LNCaP clone FGC (cell line): ENCODE measurements at places on chromosomes 7 and 10.

DNA sequence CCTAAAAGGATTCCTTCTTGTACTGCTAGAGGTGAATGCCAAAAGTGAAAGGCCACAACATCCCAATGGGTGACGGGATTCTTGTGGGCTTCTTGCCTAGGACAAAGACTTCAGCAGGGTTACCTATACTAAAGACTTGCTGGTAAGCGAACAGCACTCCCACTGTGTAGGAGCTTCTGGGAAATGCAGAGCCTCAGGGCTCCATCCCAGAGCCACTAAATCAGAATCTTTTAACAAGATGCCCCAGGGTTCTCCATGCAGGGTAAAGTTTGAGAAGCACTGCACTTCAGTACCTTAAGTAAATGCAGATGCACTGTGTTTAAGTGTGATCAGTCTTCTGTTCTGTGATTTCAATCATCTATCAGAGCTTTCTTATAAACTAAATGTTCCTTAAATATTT lies 266.9 kb upstream of the KLF14 start:
- no peak for DNase-seq

- DNase-seq: no peak
Observed at GRCh38 chr7:17147409-17147808, 151.0 kb upstream of the AHR start.

- DNase-seq: no peak
Observed at GRCh38 chr10:86283466-86284287, 82.9 kb downstream of the GRID1 start.

DNA sequence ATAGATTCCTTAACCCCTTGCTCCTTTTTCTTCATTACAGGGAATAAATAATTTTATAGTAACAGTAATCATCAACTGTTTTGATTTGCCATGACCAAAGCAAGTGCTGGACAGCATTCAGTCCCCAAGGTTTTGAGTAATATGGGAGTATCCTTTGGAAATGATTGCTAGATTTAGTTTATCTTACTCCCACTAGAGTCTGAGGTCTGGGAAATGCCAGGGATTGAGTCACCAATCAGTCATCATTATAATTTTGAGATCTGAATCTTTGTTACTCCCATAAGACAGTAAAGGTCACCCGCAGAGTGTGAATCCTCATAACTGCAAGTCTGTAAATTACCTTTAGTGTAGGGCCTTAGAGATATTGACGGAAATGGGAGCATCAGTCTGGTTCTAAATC lies 133.7 kb upstream of the SEMA3E start:
- DNase-seq: no peak

GRCh38 chr10:116654816-116655215 lies 34.1 kb downstream of the PNLIPRP2 start:
- no peak for DNase-seq

DNA sequence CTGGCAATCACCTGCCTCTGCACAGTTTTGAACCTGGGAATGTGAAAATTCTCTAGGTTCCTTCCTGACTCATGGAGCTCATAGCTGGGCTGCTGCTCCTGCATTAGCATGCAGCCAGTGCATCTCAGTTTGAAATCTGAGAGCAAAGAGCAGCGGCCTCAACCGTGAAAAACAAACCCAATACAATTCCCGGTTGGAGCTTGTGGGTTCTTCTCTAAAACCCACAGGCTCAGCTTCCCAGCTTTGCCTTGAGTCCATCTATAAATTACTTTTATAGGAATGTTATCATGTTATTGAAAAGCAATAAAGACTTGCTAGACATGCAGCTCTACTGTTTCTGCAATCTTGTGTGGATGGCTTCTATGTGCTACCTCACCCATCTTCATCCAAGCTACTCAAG lies 191.7 kb downstream of the CXCL12 start:
- no peak for DNase-seq

GRCh38 chr7:16423761-16424160 lies 2.4 kb upstream of the CRPPA start:
- DNase-seq: no peak

DNA sequence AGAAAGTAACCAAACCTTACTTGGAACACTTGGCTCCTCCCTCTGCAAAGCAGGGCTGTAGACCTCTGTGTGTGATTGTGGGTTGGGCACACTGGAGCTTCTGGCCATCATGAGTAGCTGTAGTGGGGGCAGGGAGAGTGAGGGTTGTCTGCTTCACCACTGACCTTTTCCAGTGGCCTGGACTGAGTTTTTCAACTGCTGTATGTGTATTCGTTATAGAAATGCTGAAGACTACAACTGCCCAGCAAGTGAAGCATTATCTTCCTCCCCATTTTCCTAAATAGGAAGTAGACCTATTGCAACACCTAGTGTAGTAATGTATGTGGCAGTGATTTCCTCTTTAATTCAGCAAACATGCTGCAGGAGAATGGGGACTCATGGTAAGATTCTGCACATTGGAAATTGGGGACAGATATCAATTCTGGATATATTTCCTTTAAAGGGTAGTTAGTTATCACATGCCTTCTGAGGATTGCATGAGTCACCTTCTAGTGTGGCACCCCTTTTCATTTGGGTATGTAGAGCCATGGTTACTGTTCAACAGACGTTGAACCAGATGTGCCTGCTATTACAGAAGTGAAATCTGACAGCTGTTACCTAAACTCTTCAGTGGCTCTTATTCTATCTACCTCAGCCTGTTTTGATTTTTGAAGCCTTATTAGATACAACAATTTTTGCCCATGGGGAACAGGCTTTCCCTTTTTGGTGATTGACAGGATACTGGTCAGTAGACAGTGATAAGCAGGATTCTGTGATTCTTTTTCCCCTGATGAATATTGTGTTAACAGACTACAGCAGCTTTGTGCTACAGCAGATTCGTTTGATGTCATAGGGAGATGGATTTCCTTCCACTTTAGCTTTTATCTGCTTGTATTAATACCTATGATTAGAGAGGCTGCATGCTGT lies 130.9 kb downstream of the SND1 start:
- DNase-seq: no peak

DNA sequence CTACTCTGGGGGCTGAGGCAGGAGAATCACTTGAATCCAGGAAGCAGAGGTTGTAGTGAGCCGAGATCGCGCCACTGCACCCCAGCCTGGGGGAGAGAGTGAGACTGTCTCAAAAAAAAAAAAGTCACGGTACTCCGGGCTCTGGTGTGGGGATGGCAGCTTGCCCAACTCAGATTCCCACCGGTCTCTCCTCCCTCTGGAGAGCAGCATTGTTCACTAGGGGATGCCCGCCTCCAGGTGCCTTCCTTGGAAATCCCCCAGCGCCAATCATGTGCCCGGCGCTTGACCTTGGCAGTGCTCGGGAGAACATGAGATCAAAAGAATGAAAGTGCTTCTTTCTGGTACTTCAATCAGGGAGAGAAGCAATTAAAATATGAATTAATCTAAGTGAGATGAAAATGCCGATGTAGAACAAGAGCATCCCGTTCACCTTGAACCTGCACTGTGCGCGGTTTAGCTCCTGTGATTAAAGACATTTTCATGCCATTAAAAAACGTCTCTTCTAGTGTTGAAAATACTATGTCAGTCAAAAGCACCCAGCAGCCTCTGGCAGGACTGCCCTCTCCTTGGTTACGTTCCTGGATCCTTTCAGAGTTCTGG lies 1127.3 kb upstream of the AUTS2 start:
- no peak for DNase-seq

DNA sequence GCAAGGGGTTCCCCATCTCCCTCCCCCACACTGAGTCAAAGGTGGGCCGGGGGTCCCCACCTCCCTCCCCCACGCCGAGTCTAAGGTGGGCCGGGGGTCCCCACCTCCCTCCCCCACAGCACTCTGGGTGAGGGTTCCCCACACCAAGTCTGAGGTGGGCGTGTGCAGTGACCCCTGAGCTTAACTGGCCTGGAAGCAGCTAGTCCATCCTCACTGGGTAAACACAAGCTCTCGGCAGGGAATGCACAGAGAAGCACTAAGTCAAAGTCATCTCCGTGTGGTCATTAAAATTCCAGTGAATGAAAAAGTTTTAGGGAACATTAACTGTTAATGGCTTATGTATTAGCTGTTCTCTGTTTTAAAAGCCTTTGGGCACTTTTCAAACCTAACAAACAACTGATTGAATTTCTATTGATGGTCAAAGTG lies 43.7 kb upstream of the PRKAR1B start:
- DNase-seq: no peak

DNA sequence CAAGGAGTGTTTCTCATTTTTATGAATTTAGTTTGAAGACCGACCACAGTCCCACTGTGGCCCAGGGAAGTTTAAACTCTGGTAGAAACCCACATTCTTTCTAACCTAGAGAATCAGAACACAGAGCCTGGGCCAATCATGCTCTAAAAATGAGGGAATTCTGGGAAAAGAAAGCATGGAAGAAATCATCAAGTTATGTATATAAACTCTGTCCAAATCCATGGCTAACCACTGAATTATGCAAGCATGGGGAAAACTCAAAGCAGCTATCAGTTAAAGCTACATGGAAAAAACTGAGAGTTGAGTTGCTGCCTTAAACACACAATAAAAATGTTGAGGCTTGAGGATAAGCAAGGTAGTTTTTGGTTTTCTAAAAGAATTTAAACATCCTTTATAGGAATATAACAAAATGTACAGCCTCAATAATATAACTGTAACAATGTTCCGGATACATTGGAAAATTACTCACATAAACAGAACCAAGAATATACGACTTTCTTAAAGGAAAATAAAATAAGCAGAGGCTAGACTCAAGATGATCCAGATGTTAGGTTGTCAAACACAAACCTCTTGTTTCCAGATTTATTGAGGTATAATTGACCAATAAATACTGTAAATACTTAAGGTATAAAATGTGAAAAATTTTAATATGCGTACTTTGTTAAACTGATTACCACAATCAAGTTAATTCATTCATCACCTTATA lies 311.2 kb upstream of the GNAI1 start:
- DNase-seq: no peak

DNA sequence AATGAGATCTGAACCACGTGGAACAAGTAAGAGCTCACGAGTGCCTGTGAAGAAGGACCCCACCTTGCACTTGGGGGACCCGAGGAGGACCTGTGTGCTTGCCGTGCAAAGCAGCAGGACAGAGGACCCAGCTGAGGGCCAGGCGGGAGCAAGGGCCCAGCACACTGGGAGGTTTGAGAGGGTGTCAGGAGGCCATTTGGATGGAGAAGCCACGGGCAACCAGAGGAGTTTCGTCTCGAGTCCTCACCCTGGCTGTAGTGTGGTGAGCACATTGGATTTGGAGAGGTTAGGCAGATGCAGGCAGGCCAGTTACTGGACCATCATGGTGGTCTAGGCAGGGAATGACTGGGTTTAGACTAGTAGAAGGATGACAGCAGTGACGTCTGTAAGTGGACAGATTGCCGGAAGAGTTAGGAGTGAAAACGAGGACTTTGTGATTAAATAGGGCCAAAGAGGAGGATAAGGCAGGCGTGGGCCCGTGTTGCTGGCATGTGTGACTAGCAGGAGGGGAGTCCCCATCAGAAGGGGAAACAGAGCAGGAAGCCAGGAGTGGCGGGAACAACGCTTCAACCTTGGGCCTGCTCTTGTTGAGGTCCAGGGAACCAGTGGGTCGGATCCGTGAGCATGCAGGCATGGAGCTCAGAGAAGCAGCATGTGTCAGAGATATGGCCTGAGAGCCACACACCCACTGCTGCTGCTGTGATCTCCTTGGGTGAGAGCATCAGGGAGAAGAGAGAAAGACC lies 208.2 kb downstream of the MGMT start:
- no peak for DNase-seq

GRCh38 chr10:86164960-86165630 lies 201.5 kb downstream of the GRID1 start:
- DNase-seq: no peak

DNA sequence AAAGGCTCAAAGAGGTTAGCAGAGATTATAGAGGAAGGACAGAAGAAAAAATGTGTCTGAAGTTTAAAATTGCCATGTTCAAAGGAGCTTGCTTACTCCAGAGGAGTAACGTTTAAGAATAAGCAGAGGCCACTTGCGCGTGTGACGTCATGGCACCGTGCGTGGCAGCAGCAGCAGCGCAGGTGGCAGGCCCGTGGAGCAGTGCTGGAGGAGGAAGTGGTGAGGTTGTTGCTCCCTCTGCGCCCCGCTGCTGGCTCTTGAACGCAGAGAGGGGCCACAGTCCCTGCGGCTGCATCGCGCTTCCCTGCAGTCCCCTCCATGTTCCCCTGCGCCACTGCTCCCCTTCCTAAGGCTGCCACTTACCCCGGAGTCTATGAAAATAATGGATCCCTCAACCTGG lies 37.5 kb downstream of the GDI2 start:
- DNase-seq: no peak

DNA sequence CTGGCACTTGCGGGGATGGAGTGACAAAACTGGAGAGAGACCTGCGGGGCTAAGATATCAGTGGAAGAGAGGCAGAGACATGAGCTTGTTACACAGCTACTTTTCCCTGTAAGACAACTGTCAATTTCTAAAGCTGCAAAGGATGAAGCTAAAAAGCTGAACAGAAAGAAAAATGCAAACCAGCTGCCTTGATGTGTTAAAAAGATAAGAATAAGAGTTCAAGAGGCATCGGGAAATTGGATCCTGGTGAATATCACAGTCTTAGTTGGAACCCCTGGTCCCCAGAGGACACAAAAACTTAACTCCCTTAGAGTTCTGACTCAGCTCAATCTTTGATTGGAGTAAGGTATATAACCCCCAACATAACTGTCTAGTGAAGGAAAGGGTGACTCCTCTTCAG lies 38.8 kb downstream of the VPS41 start:
- DNase-seq: no peak

GRCh38 chr7:90999989-91000979 lies 263.9 kb upstream of the FZD1 start:
- no peak for DNase-seq

DNA sequence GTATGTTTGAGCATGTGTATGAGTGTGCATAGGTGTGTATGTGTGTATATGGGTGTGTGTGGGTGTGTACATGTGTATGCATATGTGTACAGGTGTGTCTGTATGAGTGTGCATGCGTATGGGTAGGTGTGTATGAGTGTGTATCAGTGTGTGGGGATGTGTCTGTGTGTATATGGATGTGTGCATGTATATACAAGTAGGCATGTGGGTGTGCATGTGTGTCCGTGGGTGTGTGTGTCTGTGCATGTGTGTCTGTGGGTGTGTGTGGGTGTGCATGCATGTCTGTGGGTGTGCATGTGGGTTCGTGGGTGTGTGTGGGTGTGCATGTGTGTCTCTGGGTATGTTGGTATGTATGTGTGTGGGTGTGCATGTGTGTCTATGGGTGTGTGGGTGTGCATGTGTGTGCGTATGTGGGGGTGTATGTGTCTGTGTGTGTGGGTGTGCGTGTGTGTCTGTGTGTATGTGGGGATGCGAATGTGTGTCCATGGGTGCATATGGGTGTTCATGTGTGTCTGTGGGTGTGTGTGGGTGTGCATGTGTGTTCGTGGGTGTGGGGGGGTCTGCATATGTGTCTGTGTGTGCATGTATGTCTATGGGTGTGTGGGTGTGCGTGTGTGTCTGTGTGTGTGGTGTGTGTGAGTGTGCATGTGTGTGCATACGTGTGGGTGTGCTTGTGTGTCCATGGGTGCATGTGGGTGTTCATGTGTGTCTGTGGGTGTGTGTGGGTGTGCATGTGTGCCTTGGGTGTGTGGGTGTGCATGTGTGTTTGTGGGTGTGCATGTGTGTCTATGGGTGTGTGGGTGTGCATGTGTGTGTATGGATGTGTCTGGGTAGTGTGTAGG lies 20.6 kb downstream of the EMX2 start:
- DNase-seq: no peak
